Stimulated activated CD4-positive, alpha-beta T cell treated with anti-CD3 and anti-CD28 coated beads, Interleukin-15, amount 100 ng/mL, for 48 hours (primary cell): ENCODE measurements at places on chromosomes 1 and 21.

DNA sequence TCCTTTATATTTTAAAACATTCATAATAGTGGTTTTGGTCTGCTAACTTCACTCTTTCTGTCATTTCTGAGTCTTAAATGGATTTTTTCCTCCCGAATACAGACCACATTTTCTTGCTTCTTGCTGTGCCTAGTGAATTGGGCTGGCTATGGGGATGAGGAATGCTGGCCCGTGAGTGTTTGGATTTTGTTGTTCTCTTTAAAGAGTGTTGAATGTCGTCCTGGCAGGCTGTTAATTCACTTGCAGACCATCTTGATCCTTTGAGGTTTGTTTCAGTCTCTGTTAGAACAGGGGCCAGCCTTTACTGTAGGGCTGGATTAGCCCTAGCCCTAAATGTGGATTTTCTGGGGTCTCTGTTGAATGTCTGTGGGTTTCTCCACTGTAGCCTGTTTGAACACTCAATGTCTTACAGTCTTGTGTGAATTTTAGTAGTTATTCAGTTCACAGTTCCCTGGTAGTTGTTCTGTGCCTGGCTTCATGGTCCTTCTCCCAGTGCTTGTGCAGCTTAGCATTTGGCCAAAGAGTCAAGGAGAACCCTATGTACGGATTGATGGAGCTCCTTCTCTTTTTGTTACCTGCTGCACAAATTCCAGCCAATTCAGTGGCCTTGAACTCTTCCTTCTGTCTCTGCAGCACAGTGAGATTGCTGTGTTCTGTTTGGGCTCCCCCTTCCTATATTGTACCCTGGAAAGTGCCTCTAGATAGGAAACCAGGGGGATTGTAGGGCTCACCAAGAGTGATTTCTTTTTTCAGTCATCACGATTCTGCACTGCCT lies 95.7 kb downstream of the DYRK1A start:
- DNase-seq: no peak

GRCh38 chr1:241202401-241202800 lies 154.6 kb downstream of the RGS7 start:
- DNase-seq: no peak

DNA sequence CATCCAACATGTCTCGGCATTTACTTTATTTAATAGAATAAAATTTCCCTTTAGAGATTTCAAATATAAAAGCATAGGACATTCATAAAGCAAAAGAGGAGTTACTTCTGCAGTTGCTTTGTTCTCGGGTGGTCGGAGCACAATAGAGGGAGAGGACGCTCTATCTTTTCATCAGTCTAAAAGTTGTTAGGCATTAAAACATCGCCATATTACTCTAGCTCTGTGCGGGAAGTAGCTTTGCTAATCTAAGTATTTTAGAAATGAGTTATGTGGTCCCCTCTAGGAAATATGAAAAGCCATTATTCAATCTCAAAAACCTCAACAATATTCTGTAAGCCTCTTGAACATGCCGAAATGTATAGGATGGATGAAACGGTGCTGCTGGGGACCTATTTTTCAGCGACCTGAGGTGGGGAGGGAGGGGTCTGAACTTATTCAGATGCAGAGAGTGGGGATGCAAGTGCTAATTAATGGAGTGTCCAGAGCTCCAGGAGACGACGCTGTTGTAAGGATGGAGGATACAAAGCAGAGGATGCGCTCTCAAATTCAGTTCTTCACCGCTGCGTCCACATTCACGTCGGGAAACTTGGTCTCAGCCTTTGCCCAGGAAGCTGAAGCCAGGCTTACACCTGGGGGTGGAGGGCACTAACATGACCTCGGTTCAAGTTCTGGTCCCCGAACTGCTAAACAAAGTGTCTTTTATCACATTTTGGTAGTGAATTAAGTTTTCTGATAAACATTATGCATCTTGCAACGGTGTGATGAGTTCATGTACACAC lies 6.3 kb downstream of the CDKN2C start:
- DNase-seq: no peak

DNA sequence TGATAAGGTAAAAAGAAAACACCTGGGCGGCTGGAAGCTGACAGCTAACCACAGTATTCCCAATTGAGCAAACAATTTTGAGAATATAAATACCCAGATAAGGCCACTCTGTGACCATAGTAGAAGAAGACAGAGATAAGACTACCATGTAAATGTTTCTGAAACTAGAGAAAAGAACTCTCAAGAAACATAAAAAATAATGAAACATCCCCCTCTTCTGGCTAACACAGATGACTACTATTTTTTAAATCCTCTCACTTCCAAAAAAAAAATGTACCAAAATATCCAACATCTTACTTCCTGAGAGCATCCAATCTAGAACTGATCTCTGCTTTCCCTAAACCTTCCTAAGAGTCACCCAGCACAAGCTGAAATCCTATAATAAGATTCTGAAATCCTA lies 125.9 kb downstream of the HFM1 start:
- DNase-seq: no peak

DNA sequence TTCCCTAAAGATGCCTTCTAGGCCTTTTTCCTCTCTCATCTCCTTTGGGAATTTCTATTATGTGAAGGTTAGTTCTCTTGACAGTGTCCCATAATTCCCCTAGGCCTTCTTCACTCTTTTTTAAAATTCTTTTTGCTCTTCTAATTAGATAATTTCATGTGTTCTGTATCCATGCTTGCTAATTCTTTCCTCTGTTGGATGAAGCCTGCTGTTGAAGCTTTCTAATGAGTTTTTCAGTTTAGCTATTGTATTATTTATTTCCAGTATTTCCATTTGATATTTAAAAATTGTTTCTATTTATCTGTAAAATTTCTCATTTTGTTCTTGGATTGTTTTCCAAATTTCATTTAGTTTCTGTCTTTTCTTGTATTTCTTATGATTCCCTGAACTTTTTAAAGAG lies 28.5 kb upstream of the FAM163A start:
- DNase-seq: no peak

GRCh38 chr1:2213576-2214505 lies 14.3 kb upstream of the SKI start:
- DNase-seq: no peak

DNA sequence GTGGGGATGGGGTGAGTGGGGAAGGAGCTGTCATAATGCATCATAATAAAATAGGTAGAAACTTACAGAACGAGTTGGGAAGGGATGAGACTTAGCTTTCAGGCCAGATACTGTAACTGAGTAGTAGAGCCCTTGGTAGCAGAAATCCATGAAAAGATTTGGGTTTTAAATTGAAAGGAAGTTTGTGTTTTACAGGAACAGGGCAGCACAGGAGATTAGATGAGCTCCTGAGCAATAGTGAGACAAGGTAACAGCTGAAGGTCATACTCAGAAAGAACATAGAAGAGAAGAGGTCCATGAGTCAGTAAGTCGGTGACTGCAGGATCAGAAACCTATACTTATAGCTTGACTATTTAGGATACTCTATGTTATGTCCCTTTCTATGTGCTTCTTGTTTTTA lies 7.3 kb downstream of the MAP10 start:
- DNase-seq: no peak

GRCh38 chr1:207076181-207076955 lies 12.3 kb upstream of the C4BPB start:
- DNase-seq: no peak

- no peak for DNase-seq
These were observed 91.2 kb downstream of the KCNK1 start for GRCh38 chr1:233704898-233705723.

- DNase-seq: no peak
These were observed 88.0 kb upstream of the SIM2 start for GRCh38 chr21:36610935-36611334.

DNA sequence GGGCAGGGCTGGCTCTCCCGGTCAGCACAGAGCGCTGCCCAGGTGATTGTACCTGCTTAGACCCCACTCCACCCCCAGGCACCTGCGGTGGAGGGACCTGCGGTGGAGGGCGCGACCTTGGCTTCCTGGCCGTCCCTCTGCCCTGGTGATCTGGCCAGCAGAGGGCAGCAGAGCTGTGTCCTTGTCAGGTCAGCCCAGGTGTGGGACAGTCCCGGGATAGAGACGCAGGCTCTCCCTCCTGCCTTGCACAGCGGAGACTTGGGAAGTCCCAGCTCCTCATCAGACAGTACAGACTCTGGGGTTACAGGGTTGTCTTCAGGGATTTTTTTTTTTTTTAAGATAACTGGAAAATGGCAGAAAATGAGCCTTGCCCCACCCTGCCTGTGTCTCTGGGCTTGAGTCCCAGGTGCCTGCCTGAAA lies 10.0 kb downstream of the SLX9 start:
- peak; percentile 53 for DNase-seq

- no peak for DNase-seq
These were observed 348.3 kb downstream of the ASTN1 start for GRCh38 chr1:176816232-176816631.

- DNase-seq: no peak
These were observed 162.0 kb upstream of the SYT6 start for GRCh38 chr1:114315631-114316030.

DNA sequence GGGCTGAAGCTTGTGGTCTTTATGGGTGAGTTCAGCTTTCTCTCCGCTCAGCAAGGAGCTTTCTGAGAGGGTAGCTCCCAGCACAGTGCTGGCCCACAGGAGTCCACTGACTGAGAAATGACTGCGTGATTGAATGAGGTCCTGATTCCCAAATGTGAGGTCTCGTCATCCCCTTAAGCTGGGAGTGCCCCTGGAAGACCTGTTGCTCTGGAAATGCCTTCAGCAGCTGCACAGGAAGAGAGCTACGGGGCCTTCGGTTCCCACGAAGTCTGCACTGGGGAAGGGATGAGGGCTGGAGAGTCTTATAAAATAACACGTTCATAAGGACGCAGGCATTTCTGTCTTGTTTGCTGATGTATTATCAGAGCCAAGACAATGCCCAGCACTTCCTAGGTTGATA lies 14.0 kb downstream of the TNNT2 start:
- no peak for DNase-seq

DNA sequence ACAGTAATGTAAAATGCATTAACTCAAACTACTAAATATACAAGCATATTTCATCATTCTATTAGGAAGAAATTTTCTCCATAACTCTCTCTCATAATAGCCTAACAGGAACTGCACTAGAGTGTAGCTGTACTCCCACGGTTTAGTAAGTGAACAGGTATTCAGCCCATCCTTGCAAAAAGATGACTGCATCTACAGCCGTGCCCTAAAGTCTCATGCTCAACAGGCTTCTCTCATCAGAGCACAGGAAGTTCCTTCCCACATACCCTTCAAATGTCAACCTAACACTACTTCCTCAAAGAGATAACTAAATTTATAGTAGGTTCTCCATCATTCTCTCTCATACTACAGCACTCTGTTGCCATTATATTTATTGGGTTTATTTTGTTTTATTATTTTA lies 251.6 kb downstream of the AKT3 start:
- DNase-seq: no peak

GRCh38 chr1:108551137-108551862 lies 8.6 kb upstream of the EEIG2 start:
- DNase-seq: no peak

DNA sequence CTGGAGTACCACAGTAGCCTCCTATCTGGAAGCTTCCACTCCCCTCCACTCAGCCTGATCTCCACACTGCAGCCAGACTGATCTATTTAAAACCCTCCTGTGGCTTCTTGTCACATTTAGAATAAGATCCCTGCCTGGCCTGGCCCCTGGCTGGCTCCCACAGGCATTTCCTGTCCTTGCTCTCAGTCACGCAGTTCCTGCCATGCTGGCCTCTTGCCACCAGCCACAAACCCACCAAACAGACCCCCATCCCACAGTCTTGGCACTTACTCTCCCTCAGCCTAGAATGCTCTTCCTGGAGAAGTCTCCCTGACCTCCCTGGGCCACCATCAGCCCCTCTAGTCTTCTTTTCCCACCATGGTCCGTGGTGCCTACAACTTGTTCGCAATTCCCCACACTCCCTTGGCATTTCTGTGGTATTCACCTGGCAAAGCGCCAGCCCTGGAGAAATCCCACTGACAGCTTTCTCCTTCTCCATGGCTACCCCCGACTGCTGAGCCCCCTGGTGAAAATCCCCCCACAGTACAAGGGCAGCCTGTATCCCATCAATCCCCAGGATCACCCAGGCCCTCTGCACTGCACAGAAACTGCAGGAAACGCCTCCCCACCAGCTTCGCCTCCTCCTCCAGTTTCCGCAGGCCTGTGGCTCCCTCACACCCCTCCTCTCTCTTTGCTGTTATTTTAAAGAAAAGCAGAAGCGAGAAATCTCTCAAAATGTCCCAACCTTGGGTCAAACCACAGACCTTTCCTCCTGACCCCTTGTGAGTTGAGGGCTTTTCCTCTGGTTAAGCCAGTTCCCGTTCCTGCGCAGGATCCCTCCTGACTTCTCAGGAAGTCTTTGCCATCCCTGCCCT lies 94.5 kb downstream of the SYT2 start:
- no peak for DNase-seq

- DNase-seq: no peak
These were observed 58.0 kb upstream of the ETV3 start for GRCh38 chr1:157196245-157196543.

DNA sequence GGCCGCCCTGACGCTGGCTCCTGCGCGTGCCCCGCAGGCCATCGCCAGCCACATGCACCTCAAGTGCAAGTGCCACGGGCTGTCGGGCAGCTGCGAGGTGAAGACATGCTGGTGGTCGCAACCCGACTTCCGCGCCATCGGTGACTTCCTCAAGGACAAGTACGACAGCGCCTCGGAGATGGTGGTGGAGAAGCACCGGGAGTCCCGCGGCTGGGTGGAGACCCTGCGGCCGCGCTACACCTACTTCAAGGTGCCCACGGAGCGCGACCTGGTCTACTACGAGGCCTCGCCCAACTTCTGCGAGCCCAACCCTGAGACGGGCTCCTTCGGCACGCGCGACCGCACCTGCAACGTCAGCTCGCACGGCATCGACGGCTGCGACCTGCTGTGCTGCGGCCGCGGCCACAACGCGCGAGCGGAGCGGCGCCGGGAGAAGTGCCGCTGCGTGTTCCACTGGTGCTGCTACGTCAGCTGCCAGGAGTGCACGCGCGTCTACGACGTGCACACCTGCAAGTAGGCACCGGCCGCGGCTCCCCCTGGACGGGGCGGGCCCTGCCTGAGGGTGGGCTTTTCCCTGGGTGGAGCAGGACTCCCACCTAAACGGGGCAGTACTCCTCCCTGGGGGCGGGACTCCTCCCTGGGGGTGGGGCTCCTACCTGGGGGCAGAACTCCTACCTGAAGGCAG lies 23.4 kb upstream of the ARF1 start:
- no peak for DNase-seq

DNA sequence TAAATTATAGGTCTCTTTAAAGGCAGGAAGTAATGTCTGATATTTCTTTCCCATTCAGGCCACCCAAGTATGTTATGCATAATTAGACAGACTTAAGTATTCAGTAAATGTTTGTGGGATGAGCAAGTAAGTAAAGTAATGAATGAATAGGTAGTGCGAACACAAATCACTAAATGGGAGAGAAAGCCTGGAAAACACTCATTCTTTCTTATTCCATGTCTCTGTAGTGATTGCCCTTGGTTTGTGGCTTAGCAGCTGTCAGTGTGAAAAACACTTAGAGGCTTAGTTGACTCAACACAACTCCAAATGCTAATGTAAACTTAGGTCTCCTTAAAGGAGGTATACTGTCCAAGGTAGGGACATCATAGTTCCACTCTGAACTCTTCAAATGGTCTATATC lies 182.5 kb downstream of the ZC3H11B start:
- DNase-seq: no peak
